ENCODE measurements at places on chromosomes 11 and 22.
A peak's percentile ranks its signal among the peaks of the same experiment; 100 is the strongest.

- no peak for DNase-seq
Observed at GRCh38 chr11:57485217-57485990, 25.1 kb downstream of the RTN4RL2 start.

GRCh38 chr11:34162493-34162820 lies 57.0 kb downstream of the NAT10 start:
- DNase-seq: no peak

DNA sequence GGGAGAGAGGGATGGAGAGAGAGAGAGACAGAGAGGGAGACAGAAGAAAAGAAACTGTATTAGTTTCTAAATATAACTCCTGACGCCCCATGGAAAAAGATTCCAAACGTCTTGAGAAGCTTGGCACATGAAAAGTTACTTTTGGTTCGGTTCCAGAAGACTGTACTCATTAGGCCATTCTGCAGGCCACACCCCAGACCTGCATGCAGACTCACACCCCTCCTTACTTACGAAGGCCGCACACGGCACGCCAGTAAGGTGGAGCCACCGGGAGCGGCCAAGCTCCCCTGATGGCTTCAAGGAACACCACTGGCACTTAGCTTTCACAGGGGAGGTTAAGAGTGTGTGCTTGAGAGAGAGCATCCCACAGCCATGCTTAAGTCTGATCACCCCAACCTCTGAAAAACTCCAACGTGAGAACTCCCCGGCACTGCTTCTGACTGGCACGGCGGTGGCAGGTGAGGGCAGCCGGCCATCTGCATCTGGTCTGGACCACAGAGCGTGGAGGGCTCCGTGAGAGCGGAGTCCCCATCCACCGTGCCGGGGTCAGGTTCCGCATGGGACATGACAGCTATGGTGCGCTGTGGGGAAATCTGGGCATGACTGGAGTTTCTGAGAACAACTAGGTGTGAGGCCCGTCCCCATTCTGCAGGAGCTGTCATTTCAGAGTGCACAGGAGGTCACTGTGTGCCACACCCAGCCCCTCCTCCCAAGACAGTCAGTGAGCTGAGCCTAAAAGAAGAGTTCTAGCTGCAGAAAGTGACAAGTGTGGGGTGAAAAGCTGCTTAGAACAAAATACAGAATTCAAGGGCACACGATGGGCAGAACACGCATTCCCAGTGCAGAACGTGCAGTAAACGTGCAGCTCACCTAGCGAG lies 62.4 kb downstream of the MYH9 start:
- DNase-seq: peak; percentile 44

DNA sequence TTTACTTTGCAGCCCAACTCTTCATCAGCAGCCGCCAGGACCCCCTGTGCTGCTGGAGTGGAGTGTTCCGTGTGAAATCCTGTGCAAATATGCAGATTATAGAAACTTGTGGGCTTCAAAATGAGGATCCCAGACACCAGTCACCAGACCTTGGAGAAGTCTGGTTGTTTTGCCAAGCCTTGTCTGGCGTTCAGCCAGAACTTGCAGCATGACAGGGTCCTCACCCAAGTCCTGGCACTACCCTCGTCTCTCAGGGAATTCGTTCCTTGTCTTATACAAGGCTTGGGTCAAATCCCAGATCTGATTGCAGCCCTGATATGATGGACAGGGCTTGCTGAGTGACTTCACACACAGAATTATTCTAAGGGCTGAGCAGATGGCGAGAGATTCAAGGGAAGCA lies 18.9 kb downstream of the SHISAL1 start:
- DNase-seq: no peak

GRCh38 chr11:32526760-32527159 lies 56.9 kb upstream of the EIF3M start:
- DNase-seq: no peak

DNA sequence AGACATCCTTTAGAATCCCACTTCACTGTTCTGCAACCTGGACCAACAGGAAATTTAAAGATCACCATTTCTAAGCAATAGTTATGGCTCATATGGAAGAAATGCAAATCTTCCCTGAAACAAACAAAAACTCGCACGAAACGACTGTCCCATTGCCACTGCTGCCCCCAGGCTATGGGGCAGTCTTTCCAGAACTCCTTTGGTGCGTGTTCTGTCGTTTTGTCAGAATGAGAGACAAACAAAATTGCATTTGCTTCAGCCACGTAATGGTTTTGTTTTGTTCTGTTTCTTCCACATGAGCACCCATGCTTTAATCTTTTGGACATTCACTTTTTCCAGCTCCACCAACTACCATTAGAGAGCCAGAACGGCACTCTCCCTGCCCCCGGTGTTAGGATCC lies 10.8 kb upstream of the FBLN1 start:
- DNase-seq: no peak

GRCh38 chr11:131686836-131687235 lies 316.4 kb downstream of the NTM start:
- no peak for DNase-seq

GRCh38 chr22:46592390-46592872 lies 27.8 kb upstream of the GRAMD4 start:
- DNase-seq: no peak

GRCh38 chr22:19547620-19548019 lies 23.4 kb upstream of the CLDN5 start:
- DNase-seq: no peak

- no peak for DNase-seq
Observed at GRCh38 chr11:123460012-123460700, 30.1 kb downstream of the GRAMD1B start.

DNA sequence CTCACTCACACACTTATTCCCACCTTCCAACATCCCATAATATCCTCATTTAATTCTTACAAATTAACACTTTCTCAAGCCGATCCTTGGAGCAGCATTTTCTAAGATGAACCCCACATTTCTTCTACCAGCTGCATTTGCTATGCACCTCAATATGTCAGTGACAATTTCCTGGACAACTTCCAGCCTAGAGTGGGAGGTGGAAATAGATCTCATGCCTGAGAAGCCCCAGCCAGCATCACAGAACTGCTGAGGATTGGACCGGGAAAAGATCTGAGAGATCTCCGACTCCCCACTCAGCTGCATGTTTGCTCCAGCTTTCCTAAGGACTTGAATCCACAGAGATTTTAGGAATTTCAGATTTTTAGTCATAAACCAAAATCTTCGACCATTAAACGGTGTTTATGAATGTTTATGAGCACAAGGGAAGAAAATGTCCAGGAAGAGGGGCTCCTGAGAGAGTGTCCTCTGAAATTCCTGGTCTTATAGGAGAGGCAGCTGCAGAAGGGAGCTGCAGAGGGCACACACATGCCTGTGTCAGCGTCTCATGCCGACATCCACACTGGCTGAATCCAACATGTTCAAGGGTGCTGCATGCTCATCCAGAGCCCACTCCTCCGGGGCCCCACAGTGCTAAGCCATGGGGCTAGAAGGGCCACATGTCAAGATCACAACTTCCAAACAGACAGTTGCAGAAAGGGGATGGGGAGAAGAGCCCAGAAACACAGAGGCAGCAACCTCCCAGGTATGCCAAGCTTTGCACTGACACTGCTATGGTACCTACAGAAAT lies 68.6 kb downstream of the MICAL3 start:
- DNase-seq: no peak

DNA sequence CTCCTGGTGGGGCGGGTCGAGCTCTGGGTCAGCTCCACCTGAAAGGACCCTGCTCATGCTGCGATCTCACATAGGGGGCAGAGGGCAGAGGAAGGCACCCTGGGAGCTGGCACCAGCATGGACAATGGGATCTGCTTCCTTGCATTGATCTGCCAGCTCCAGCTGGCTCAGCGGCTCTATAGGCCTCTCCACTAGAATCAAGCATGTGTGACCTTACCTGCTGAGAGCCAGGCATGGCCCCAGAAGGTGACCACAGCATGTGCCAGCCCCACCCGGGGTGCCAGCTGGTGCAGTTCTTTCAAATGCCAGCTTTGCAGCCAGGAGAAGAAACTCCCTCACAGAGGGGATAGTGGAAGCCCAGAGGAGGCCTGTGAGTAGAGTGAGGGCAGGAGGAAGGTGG lies 22.0 kb upstream of the KLHL35 start:
- DNase-seq: no peak

DNA sequence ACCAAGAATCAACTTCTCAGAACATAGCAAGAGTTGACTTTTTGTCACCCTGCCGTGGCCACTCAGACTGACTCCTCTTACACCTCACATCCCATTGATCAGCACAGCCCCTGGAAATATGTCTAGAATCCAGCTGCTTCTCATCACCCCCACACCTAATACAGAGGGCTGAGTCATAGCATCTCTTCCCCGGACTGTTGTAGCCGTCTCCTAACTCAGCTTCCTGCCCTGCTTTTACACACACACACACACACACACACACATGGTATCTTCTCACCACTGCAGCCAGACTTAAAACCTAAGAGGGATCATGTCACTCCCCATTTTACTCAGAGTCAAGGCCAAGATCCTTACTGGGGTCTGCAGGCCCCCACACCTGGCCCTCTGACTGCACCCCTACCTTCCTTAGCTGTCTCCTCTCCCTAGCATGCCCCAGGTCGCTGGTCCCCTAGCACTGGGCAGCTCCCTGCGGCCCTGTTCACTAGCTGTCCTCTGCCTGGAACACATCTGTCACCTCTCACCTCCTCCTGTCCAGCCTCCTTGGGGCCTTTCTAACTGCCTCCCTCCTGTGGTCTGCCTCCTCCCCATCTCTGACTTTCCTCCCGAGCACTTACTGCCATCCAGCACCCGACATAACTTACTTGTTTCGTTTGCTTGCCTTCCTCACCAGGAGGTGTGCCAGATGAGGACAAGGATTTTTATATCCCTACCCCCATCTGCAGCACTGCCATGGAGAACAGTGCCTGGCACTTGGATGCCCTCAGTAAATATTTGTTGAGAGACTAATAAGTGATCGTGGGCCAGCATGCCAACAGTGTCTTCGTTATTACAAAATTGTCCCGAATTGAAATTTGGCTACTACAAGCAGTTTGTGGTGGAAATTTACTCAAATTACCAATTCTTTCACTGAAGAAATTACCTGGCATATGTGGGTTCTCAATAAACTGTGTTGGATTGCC lies 61.9 kb downstream of the BMAL1 start:
- DNase-seq: peak; percentile 31

- no peak for DNase-seq
Observed at GRCh38 chr11:92569726-92570125, 345.1 kb downstream of the FAT3 start.

GRCh38 chr11:8036986-8037385 lies 44.0 kb upstream of the TUB start:
- no peak for DNase-seq

DNA sequence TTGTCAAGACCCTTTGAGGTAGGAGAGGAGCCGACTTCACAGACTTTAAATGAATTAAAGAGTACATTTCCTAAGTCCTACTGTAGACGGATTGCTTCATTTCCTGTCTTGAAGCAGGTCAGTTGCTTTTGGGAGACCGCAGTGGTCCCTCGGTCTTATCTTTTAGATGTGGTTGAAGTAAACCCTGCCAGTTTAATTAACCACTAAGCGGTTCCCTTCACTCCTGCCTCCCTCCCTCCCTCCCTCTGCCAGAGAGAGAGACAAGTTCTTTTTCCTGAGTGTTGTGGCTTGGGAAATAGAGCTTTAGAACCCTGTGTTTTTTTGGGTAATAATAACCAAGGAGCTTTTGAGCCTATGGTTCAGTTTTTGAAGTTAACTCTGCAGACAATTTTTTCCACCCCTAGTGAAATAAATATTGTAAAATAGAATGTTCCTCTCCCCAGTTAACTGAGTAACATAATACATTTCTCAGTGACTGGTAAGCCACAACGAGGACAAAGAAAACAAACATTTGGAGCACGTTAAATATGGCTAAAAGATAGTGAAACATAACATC lies 147.5 kb downstream of the LDLRAD3 start:
- no peak for DNase-seq

- no peak for DNase-seq
Observed at GRCh38 chr11:125165843-125166763, 1.6 kb downstream of the PKNOX2 start.

DNA sequence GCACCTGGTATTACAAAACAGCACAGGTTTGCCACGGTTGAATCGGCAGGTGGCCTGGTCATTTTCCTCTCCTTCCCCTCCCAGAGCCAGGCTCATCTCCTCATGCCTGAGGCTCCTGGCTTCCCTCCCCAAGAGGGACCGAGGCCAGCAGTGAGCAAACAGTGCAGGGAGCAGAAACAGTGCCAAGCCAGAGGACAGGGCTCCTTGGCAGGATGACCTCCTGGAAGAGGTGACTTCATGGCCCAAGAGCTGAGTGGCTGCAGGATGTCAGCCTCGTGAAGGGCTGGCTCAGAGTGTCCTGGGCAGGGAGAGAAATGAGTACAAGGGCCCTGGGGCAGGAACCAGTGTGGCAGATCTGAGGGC lies 22.8 kb upstream of the PPFIA1 start:
- no peak for DNase-seq

DNA sequence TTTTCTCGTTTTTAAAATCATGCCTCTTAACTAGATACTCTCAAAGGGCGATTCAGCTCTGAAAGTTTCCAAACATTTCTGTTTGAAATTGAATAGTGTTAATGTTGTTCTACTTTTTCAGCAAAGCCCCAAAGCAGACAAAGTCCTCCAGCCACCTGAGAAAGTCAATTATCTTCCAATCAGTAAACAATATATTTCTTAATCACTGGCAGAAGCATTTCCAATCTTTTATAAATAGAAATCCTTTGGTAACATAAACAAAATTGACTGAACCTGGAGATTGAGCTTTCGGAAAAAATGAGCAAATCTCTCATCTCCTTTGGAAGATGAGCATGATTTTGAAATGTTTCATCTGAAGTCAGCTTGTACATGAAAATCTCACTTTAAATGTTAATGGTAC lies 84.4 kb upstream of the FIBIN start:
- no peak for DNase-seq

- DNase-seq: no peak
Observed at GRCh38 chr11:64134963-64135362, 30.9 kb downstream of the MACROD1 start.

- no peak for DNase-seq
Observed at GRCh38 chr11:3954448-3955298, 99.2 kb downstream of the STIM1 start.
